HTR-8/SVneo (cell line): ENCODE measurements at places on chromosomes 1 and 21.

GRCh38 chr1:228334226-228334935 is 72.3 kb downstream of the TRIM11 start:
- DNase-seq: no peak

GRCh38 chr1:214747050-214747635 is 144.1 kb downstream of the CENPF start:
- DNase-seq: no peak

- DNase-seq: no peak
Observed at GRCh38 chr1:197435224-197435623, 167.2 kb downstream of the CRB1 start.

DNA sequence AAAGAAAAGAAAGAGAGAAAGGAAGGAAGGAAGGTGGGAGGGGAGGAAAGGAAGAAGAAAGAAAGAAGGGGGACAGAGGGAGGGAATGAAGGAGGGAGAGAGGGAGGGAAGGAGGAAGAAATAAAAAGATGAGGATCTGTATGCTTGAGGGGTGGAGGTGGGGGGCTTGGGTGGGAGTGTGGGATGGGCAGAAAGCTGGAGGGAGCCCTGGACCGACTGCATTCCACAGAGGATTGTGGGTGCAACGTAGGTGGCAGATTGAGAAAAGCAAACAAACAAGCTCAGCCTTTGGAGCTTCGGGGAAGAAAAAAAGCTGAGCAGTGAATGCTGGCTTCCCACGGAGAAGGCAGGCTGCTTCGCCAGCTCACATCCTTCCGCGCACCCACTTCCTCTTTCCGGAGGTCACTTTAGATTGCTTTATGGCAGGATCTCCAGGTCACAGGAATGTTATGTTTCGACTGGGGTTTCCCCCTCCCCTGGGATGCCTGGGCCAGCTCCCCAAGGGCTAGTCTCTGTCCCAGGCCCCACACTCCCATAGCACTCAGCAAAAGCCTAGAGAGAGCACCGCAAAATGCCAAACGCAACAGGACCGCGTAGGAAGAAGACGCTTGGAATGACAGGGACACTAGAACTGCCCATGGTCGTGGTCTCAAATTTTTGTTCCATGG is 20.7 kb upstream of the LGALS8 start:
- peak; percentile 84 for DNase-seq

GRCh38 chr1:75338616-75339483 is 204.7 kb downstream of the LHX8 start:
- DNase-seq: no peak

- DNase-seq: no peak
Observed at GRCh38 chr21:30710499-30710898, 8.1 kb downstream of the KRTAP21-3 start.

DNA sequence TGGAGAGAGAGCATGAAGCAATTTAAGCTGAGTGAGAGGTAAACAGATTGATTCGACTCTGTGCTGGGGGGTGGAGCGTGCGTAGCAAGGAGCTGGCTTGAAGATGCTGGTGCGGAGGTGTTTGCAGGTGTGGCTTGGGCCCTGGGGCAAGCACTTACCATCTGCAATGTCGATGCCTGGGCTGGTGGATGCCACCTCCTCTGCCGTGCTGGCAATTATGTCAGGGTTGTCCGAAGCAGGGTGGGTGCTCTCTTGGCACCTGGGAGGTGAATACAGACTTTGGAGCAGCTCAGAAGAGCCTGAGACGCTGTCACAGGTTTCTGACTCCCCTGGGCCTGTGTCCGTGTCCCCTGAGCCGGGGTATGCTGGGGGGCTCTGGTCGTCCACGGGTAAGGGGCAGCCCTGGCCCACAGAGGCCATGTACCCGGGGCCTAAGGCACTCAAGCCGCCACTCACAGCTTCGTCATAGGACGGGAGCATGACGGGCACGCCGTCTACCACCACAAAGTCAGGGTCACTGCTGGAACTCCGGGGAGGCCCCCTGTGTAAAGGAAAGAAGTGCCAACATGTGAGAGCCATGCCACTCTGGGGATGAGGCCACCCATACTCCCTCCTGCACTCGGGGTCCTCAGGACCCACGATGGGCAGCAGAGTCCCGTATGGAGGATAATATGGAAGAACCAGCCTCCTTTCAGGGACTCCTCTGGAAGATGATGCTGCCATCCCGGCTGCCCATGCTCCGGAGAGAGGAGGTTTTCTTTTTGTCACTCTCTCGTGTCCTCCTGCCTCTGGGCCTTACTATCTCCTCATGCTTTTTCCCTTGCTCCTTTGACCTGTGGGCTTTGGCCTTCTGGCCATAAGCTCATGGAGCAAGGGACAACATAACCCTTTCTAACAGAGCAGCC is 80.3 kb upstream of the TLR5 start:
- DNase-seq: no peak

DNA sequence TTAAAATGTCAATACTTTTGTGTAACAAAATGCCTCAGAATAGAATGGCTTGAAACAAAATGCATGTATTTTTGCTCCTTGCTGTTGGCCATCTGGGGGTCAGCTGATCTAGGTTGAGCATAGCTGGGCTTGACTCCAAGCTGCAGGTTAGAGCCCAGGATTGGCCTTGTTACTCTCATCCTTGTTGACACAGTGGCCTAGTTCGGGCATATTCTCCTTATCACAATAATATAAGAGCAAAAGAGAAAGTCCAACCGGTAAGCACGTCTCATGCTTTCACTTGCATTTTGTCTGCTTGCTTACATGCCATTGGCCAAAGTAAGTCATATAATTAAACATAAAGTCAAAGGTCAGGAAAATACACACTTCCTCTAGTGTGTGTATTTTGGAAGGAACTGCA is 456.2 kb downstream of the KCNT2 start:
- no peak for DNase-seq

DNA sequence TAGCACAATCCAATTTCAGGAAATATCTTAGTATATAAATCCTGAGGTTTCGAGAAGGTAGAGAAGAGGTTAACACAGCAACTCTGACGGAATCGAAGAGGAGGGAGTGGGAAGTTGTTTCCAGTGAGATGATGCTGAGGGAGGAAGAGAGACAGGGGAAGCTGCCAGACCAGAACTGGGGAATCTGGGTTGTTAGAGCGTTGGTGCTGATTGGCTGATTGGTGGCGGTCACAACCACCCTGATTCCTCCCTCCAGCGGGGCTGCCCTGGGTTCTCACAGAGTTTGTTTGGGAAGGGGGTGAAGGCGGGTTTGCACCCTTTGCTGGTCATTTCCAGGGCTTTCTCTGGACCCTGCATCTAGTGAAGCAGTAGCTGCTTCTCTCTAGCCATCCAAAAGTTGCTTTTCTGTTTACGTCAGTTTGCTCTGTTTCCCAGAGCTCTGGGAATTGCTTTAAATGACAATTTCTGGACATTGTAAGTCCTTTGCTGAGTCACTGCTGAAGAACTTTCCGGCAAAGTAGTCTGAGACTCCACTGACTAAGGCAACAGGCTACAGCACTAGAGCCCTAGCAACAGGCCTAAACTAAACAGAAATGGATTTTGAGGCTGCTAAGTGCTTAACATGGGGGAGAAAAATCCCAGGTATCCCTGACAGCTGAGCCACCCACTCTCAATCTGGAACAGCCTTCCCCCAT is 90.1 kb downstream of the TENT5C start:
- DNase-seq: no peak

DNA sequence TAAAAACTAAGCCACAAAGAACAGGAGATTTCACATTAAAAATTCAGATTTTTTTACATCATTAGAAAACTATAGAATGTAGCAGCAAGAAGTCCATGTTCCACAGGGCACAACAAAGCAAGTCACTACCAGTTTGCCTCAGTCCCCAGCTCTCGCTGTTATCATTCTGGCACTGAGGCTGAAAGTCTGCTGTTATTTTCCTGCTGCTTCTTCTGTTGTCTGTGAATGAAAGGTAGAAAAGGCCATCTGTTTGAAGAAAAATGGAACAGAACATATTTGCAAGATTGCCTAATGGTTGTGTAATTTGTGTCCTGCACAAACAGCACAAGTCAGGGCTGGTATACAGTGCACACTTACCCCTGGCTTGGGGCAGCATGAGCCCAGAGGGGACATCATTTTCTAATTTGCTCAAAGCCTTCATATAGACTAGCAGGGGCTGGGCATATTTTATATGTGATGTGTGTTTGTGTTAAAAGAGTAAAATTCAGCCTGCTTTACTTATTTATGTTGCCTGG is 105.6 kb upstream of the COG2 start:
- DNase-seq: no peak

DNA sequence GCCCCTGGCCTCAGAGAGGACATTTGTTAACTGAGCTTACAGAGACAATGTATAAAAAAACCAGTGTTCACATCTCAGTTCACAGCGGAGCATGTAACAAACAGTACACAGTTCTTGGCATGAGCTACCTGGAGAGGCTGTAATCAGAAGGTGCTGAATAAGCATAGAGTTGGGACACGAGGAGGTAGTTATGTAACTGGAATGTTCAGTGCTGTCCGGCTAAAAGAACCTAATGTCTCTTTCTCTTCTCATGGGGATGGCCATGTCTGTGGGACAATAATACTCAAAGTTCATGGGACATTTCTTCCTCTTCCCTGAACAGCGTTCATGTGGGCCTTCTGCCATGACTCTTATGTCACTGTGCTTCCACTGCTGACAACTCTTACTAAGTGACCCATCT is 17.2 kb upstream of the STX12 start:
- DNase-seq: no peak

DNA sequence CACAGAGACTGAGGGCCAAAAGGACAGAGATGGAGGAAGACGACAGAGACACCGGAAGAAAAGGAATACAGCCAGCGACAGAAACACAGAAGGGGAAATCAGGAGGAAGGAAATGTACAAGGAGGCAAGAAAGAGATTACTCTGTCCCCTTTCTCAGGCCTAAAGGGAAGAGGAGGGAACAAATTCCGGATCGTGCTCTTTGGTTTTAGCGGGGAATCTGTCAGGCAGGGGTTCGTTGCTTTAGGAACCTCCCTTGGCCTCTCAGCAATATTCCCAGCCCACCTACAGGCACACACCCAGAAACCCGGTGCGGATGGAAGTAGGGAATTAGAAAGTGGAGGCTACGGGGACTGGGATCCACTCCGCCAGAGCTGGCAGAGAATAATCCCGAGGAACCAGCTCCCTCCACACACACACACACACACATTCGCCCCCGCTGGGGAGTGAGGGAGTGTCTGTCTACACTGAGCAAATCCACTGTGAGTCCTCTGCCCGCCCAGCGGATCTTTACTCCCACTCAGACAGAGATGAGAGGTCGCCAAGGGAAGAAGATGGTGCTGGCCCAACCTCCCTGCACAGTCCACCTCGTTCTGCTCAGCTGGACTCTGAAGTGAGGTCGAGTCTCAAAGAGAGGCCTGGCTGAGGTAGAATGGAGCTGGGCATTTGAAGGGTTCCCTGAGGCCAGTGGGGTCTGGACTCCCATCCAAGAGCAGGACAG is 5.7 kb downstream of the TAL1 start:
- DNase-seq: no peak

DNA sequence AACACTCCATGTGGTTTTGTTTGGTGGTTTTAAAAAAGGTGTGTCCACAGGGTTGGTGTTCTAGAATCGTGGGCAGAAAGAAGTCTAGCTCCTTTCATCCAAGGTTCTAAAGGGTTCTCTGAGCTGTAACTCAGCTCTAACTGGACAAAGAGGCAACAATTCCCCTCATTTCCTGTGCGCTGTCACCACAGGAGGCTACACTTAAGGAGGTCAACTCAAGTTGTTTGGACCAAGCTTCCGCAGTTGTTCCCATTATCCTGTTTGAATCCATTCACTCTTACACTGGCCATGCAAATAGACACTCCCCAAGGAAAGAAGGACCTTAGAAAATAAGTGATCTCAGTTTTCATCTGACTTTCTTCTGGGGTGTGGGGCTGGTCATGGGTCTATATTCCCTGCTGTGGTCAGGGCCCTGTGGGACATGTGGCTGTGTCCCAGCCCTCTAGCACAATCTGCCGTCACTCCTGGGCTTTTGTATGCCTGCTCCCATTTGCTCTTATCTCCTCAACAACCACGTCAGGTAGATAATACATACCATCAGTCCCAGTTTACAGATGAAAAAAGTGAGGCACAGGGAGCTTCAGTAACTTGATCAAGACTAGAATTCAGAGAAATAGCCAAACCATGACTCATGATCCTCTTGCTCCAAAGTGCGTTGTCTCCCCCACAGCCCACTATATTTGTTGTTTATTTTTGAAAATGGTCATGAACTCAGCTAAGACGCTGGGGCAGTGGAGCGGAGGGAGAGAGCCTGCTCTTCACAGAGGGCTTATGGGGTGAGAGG is 103.6 kb downstream of the RHOU start:
- DNase-seq: no peak

GRCh38 chr1:69167876-69168275 is 399.8 kb upstream of the LRRC7 start:
- DNase-seq: no peak

DNA sequence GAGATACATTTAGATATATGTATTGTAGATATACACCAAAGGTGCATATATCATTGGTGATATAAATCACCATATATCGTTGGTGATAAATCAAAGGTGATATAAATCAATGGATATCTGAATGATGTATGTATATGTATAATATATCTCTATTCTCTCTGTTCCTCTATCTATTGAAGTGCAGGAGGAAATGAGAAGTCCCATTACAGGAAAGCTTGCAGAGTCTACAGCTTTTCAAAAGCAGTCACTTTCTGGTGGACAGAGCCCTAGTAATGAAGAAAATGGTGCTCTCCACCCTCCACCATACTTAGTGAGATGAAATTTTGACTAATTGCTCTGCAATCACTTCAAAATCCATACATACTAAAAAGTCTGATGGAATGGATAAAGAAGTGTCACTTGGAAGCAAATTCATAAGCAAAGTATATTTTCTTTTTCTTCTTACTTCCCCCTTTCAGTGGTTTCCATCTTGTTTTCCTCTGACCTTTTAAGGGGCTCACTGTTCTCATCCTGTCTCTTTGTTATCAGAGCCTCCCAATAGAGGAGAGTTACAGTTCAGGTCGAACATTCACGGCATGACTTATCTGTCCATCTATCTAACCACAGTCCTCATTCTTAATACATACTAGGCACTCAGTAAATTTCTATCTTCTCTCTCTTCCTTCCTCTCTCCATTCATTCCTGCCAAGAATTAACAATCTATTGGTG is 227.2 kb downstream of the KCNJ6 start:
- no peak for DNase-seq

GRCh38 chr1:65512383-65512782 is 91.9 kb downstream of the LEPR start:
- DNase-seq: no peak

- DNase-seq: no peak
Observed at GRCh38 chr1:224157316-224157715, 25.7 kb upstream of the DEGS1 start.

DNA sequence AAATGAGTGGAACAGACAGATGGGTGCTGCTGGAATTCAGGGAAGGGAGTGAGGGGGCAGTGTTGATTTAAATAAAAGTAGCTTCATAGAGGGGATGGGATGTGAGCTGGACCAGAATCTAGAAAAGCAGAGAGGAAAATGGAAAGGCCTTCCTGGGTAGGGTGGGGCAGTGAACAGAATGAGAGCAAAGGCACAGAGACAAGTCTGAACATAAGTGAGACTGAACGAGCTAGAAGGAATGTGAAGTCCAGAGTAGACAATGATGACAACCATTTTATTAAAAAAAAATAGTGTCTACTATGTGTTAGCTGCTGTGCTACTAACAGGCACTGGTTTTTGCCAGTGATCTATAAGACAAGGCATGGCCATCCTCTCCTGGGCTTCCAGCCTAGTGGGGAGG is 36.0 kb downstream of the ELK4 start:
- DNase-seq: no peak

GRCh38 chr1:53655931-53656746 is 82.8 kb downstream of the GLIS1 start:
- DNase-seq: peak; percentile 30
